ENCODE measurements at places on chromosomes 3 and 15.

DNA sequence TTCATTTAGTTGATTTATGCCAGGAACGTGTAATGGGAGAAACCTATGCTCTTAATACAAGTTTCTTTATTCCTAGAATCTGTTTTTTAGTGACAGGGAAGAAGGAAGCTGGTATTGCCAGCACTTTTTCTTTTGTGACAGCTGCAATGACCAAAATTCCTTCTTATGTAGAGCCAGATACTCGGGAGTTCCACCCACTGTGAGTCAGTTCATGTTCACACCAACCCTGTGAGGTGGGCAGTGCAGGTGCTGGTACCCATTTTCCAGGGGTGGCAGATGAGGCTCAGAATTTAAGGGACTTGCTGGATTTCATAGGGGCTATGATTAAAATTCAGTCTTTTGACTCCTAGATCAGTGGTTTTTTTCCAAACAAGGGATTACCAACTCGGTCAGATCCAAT lies 34.7 kb downstream of the OXNAD1 start:
- no peak for DNase-seq

GRCh38 chr3:146280864-146281263 lies 30.0 kb upstream of the PLSCR4 start:
- no peak for DNase-seq

- no peak for DNase-seq
These were observed 40.0 kb downstream of the ATP2C1 start for GRCh38 chr3:130933801-130934345.

DNA sequence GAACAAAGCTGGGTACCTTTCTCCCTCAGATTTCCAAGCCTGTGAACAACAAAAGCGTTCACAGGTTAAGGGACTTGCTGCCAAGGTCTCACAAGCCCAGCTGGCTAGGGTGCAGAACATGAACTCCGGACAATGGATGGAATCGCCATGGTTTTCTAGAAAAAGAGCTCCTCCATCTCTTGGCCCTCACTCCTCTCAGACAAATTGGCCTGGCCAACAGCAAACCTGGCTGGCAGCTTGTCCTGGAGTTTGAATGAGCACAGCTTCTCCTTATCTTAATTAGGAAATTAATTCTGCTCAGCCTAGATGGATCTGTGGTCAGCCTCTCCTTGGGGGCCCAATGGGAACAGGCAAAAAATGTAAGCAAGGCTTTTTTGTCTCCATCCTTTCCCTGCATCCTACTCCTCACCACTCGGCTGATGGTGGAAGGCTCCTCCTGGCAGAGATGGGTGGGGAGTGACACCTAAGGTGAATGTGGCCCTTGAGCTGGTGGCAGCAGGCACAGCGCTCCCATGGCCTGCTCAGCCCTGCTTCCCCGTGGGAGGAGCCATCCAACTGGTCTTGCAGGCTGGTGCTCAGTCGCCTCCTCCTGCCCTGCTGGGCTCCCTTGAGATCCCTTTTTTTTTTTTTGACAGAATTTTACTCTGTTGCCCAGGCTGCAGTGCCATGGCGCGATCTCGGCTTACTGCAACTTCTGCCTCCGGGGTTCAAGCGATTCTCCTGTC lies 5.8 kb downstream of the KLHL25 start:
- DNase-seq: no peak

- no peak for DNase-seq
These were observed 4.8 kb downstream of the IDH2 start for GRCh38 chr15:90097475-90097874.

DNA sequence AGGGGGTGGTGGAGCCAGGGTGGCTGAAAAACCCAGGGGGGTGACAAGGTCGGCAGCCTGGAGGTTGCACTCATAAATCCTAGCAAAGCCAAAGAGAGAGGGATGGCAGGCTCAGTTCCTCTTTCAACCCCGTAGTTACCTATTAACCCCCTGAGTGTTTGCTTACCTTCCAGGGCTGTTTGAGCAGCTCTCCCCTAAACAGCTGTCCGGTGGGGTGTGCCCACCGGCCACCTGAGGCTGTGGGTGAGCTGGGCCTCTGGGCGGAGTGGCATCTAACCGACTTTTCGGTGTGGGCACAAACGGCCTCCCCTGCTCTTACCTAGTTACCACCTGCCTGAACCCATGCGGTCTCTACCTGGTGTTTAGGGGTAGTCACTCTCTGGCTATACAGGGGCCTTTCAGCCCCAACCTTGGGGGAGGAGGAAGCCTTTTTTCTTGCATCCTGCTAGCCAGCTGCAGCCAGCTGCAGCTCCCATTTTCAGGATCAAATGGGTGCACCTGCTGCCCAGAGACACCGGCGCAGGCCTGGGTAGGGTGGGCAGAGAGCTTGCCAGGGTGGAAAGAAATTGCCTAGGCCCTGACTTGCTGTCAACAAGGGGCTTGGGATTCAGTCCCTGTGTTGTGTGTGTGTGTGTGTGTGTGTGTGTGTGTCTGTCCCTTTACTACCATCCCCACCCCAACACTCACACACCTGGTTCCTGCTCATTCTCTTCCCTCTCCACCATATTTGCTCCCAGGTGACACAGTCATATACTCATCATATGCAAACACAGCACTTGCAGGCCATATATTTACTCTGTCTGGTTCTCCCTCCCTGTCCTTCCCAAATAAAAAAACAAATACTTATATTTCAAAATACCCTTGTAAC lies 3.7 kb downstream of the DLL4 start:
- DNase-seq: no peak

DNA sequence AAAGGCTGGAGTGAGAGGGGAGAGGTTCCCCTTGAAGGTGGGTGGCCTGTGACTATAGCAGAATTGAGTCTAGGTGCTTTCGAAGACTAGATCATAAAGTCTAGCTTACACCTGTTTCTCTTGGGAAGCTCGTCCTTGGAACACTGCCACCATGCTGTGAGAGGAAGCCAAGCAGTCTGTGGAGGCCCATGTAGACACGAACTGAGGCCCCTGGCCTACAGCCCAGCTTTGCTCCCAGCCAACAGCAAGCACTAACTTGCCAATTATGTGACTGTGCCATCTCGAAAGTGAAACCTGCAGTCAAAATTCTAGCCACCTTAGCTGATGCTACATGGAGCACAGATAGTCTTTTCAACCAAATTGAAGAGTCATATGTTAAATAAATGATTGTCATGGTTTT lies 190.5 kb upstream of the NECTIN3 start:
- no peak for DNase-seq

GRCh38 chr15:75809986-75810750 lies 33.1 kb upstream of the UBE2Q2 start:
- DNase-seq: no peak
